ENCODE measurements at places on chromosomes 13 and 19.

- H3K4me3 ChIP-seq: peak overlapping the region; percentile 90
- H3K4me1 ChIP-seq: peaks cover 22% of the 10 kb centered on the region
- H3K27ac ChIP-seq: no peak overlapping the region
- H3K36me3 ChIP-seq: no peaks in the 10 kb centered on the region
- no peak for DNase-seq
- no peaks in the 10 kb centered on the region for H3K27me3 ChIP-seq
Observed at GRCh38 chr19:21604951-21605476, 99.6 kb downstream of the ZNF429 start.

GRCh38 chr13:57582032-57582431 is 49.5 kb upstream of the PCDH17 start:
- no peaks in the 10 kb centered on the region for H3K36me3 ChIP-seq
- H3K27ac ChIP-seq: no peak overlapping the region
- 0 out of 2 replicates have a peak, but pooled peaks cover 3% of the 10 kb centered on the region for H3K27me3 ChIP-seq
- H3K4me1 ChIP-seq: no peaks in the 10 kb centered on the region
- no peak overlapping the region for H3K4me3 ChIP-seq

DNA sequence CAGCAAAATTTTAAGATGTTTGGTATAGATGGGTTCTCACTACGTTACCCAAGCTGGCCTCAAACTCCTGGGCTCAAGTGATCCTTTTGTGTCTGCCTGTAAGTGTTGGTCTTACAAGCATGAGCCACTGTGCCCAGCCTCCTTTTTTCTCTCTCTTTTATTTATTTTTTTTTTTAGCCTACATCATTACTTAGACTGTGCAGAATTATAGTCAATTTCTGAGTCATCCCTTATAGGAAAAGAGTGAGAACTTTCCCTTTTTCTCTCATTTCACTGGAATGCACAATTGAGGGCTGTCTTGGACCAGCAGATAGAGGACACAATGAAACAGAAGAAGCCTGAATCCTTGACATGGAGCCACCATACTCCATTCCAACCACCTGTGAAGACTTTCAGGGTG is 13.3 kb downstream of the TSKS start:
- DNase-seq: no peak
- H3K27me3 ChIP-seq: peaks cover 2% of the 10 kb centered on the region
- no peak overlapping the region for H3K27ac ChIP-seq
- H3K4me1 ChIP-seq: peaks cover 11% of the 10 kb centered on the region

- peaks cover 8% of the 10 kb centered on the region for H3K36me3 ChIP-seq
- H3K4me3 ChIP-seq: no peak overlapping the region
- DNase-seq: peak; percentile 65
- H3K27me3 ChIP-seq: no peaks in the 10 kb centered on the region
- no peak overlapping the region for H3K27ac ChIP-seq
Observed at GRCh38 chr13:73708393-73708985, 425.7 kb downstream of the KLF12 start.

DNA sequence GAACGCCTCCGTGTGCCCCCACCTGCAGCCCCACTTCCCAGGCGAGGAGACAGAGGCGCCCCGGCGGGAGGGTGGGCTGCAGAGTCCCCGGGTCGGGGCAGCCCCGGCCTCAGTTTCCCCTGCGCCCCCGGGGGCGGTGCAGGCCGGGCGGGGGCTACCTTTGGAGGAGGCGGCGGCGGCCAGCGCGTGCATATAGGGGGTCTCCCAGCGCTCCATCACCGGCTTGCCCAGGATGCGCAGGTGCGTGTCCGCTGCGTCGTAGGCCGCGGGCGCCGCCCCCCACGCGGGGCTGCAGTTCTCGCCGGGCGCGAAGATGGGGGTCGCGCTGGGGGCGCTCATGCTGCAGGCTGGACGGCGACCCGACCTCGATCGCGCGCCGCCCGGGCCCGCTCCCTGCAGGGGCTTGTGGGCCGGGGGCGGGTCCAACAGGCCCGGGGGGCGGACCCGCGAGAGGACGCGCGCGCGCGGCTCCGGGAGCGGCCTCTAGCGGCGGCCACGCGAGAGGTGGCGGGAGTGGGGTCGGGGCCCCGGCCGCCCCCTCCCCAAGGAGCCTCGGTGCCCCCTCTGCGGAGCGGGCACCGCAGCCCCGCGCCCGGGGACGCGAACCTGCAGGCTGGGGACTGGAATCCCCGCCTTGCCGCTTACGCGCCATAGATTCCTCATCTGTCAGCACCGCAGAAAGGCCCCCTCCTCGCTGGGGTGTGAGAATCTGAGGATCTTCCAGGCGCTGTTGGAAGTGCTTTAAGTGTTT is at the start of gene GAMT:
GAMT (minus strand) TSS at position 405 of the 751 bp plus-strand sequence; CDS start at position 339, 66 bp downstream.
- 0 out of 2 replicates have a peak, but pooled peaks cover 1% of the 10 kb centered on the region for H3K27me3 ChIP-seq
- H3K27ac ChIP-seq: peak within 1 kb of the TSS; percentile 42
- DNase-seq: no peak
- H3K4me3 ChIP-seq: peak within 1 kb of the TSS; percentile 80
- H3K36me3 ChIP-seq: no peaks in the 10 kb centered on the region
- peaks cover 15% of the 10 kb centered on the region for H3K4me1 ChIP-seq

DNA sequence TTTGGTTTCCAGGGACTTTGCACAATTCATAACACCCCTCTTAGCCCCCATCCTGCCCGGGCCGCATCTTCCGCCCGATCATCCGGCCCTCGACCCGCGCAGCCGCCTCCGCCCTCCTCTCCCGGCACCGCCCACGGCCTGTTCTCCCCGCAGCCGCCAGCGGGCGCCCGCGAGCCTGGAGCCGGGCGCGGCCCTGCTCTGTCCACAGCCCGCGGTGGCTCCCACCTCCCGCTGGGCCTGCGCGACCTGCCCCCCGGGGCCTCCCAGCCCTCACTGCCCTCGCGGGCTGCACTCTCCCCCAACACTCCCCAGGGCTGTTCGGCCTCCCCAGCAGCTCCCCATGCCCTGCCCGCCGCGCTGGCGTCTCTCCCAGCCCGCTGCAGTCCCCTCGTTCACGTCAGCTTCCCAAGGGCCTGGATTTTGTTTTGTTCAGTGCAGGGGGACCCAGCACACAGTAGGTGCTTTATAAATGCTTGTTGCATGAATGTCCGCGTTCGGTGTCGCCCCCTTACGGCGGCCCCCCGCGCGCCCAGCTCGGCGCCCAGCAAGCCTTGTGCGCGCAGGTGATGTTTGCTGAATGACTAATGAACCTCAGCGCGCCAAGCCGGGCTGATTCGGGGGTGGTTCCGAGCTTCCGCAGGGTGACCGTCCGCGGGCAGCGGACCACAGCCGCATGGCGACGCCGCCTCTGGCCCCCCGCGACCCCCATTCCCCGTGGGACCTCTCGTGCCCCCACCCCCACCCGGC is 4.6 kb upstream of the APC2 start:
- H3K27ac ChIP-seq: no peak overlapping the region
- H3K4me1 ChIP-seq: peaks cover 12% of the 10 kb centered on the region
- peak overlapping the region; percentile 41 for H3K4me3 ChIP-seq
- H3K27me3 ChIP-seq: peaks cover 19% of the 10 kb centered on the region

GRCh38 chr19:3977242-3978143 is 6.6 kb upstream of the DAPK3 start:
- peaks cover 21% of the 10 kb centered on the region for H3K4me1 ChIP-seq
- DNase-seq: no peak
- peak overlapping the region; percentile 57 for H3K4me3 ChIP-seq
- peaks cover 57% of the 10 kb centered on the region for H3K27me3 ChIP-seq
- H3K36me3 ChIP-seq: peaks cover 41% of the 10 kb centered on the region

GRCh38 chr19:15105044-15105443 is 2.2 kb upstream of the SYDE1 start:
- no peak overlapping the region for H3K4me3 ChIP-seq
- no peak overlapping the region for H3K27ac ChIP-seq
- peaks cover 6% of the 10 kb centered on the region for H3K36me3 ChIP-seq
- H3K27me3 ChIP-seq: peaks cover 6% of the 10 kb centered on the region

- no peak for DNase-seq
- H3K27ac ChIP-seq: peak overlapping the region; percentile 86
- H3K4me1 ChIP-seq: peaks cover 23% of the 10 kb centered on the region
- peak overlapping the region; percentile 92 for H3K4me3 ChIP-seq
Observed at GRCh38 chr19:15432018-15432494, 13.3 kb upstream of the AKAP8L start.

DNA sequence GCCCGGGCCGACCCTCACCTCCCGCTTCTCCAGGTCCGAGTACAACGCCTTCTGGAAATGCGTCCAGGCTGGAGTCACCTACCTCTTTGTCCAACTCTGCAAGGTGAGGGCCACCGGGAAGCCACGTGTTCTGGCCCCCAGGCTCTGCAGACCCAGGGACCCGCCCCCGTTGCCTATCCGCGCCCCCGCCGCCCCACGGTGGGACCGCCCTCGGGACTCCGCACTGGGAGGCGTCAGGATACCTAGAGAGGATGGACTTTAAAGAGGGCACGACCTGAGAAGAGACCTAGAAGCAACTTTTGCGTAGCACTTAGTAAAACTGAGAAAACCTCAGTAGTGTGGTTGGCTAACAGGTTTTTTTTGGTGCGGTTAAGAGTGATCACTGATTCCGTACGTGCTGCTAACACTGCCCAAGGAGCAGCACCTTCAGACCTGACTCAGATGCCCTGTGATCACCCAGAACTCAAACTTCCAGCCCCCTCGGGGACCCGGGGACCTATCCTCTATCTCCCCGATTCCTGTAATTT is 492 bp downstream of the TMEM147 start:
- H3K36me3 ChIP-seq: peaks cover 6% of the 10 kb centered on the region
- peak overlapping the region; percentile 97 for H3K4me3 ChIP-seq
- H3K4me1 ChIP-seq: peaks cover 22% of the 10 kb centered on the region
- peaks cover 2% of the 10 kb centered on the region for H3K27me3 ChIP-seq
- no peak for DNase-seq

DNA sequence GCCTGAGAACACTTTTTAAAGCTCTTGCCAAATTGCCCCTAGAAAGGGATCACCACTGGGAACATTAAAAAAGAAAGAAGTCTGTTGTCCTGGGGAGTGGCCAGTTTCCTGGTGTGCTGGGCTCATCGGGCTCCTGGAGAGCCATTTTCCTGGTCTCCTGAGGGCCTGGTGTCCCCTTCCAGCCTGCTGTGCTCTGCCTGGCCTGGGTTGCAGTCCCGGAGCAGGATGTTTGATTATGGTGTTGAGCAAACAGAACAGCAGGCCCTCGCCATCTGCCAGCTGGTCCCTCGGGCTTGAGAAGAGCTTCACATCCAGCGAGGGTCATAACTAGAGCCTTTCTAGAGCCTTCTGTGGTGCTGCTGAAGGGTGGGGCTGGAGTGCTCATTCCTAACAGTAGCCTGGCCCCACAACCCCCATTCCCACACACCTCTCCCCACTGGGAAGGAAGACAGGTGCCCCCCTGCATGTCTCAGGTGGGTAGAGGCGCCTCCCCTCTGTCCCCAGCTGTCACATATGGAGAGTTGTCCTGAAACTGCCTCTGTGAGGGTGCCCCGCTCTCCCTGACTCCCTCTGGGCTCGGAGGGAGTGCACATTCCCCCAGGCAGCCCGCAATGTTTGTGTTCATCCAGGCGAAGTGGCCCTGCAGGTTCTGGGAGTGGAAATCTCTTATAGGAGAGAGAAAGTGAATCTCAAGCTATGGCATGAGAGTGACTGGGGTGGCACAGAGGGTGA is 151.1 kb downstream of the SIPA1L3 start:
- no peaks in the 10 kb centered on the region for H3K36me3 ChIP-seq
- H3K27me3 ChIP-seq: no peaks in the 10 kb centered on the region
- no peak overlapping the region for H3K4me3 ChIP-seq
- no peak for DNase-seq
- H3K4me1 ChIP-seq: peaks cover 42% of the 10 kb centered on the region

GRCh38 chr13:85406269-85406975 is 392.8 kb downstream of the SLITRK6 start:
- no peaks in the 10 kb centered on the region for H3K36me3 ChIP-seq
- peaks cover 2% of the 10 kb centered on the region for H3K27me3 ChIP-seq
- H3K4me3 ChIP-seq: no peak overlapping the region
- DNase-seq: no peak

GRCh38 chr19:6225232-6225865 is 54.4 kb downstream of the MLLT1 start:
- no peak overlapping the region for H3K27ac ChIP-seq
- peaks cover 13% of the 10 kb centered on the region for H3K36me3 ChIP-seq
- H3K4me3 ChIP-seq: no peak overlapping the region
- no peaks in the 10 kb centered on the region for H3K4me1 ChIP-seq
- no peak for DNase-seq
- H3K27me3 ChIP-seq: no peaks in the 10 kb centered on the region

DNA sequence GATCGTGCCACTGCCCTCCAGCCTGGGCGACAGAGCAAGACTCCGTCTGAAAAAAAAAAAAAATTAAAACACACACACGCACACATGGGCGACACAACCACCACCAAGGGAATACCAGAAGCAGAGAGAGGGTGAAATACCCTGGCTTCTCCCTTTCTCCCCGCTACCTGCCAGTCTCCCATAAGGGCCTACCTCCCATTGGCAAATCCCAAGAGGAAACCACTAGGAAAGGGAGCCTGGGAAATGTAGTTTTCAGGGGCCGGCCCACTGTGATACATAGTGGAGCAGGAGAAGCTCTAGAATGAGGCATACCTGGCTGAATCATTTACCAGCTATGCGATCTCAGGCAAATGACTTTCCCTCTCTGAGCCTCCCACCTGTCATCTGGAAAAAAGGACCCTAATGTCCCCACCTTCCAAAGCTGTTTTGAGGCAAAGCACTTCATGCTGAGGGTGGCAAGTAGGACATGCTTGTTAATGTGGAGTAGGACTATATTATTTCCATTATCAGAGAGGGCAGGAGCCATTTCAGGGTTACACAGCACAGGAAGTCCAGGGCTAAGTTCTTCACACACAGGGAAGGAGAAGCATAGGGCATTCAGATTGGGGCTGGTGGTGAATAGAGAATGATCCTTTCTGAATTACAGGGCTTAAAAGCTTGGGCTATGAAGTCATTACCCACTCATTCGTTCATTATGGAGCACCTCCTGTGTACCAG is 14.3 kb upstream of the HNRNPUL1 start:
- no peaks in the 10 kb centered on the region for H3K4me1 ChIP-seq
- peak overlapping the region; percentile 13 for H3K27ac ChIP-seq
- no peak for DNase-seq

GRCh38 chr13:42011601-42012350 is 36.7 kb upstream of the DGKH start:
- H3K27ac ChIP-seq: no peak overlapping the region
- H3K4me1 ChIP-seq: peaks cover 19% of the 10 kb centered on the region
- H3K27me3 ChIP-seq: peaks cover 5% of the 10 kb centered on the region
- no peak for DNase-seq

GRCh38 chr13:43411211-43411610 is 375.6 kb downstream of the ENOX1 start:
- no peak overlapping the region for H3K4me3 ChIP-seq
- H3K27me3 ChIP-seq: peaks cover 1% of the 10 kb centered on the region
- DNase-seq: no peak

DNA sequence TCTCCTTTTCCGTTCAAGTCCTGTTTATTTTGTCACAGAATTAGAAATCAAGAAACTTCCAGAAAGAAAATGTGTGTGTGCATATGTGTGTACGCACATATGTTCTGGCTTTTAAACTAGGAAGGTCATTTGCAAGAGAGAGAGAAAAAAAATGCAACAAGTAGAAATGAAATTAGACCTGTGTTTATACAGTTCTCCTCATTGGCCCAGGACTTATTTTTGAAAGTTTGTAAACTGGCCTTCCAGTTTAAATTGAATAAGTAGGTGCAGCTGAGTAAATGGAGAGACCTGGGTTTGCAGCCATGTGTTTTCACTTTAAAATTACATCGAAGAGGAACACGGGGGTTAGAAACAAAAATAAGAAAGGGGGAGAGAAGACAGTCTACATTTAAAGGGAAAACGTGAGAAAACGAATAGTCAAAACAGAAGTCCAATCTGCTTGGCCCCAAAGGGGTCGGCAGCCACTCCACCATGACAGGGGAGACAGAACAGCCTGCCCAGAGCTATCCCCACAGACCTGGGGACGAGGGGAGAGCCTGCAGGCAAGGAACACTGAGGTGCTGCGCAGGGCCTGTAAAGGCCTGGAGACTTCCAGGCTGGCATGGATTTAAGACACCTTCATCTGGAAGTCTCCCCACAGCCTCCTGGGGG is 216.8 kb upstream of the MAB21L1 start:
- no peak for DNase-seq
- H3K27me3 ChIP-seq: peaks cover 3% of the 10 kb centered on the region
- H3K36me3 ChIP-seq: no peaks in the 10 kb centered on the region
- H3K4me3 ChIP-seq: no peak overlapping the region
- H3K27ac ChIP-seq: no peak overlapping the region

Data from HFFc6 (cell line).